ENCODE measurements at places on chromosomes 1 and 21.

GRCh38 chr21:37917612-37918011 lies 1.4 kb upstream of the KCNJ6 start:
- no peak for DNase-seq

- DNase-seq = no peak
Measured at GRCh38 chr1:89724369-89725010, 91.6 kb downstream of the LRRC8C start.

DNA sequence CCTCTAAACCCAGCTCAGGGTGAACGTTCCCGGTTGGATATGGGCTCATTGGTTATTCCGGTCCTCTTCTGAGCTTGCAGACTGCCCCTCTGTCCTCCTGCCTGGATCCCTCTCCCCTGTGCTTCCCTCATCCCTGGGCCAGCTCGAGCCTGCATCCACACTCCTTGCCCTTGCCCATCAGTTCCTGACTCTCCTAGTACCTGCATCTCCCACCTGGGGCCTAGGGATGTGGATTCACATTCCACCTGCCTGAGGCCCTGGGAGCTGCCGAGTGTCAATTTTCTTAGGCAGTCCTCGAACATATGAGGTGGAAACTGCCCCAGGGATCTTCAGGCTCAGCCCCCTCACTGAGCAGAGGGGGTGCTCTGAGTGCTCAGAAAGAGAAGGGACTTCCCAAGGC lies 252.2 kb downstream of the GRIK3 start:
- DNase-seq = no peak

DNA sequence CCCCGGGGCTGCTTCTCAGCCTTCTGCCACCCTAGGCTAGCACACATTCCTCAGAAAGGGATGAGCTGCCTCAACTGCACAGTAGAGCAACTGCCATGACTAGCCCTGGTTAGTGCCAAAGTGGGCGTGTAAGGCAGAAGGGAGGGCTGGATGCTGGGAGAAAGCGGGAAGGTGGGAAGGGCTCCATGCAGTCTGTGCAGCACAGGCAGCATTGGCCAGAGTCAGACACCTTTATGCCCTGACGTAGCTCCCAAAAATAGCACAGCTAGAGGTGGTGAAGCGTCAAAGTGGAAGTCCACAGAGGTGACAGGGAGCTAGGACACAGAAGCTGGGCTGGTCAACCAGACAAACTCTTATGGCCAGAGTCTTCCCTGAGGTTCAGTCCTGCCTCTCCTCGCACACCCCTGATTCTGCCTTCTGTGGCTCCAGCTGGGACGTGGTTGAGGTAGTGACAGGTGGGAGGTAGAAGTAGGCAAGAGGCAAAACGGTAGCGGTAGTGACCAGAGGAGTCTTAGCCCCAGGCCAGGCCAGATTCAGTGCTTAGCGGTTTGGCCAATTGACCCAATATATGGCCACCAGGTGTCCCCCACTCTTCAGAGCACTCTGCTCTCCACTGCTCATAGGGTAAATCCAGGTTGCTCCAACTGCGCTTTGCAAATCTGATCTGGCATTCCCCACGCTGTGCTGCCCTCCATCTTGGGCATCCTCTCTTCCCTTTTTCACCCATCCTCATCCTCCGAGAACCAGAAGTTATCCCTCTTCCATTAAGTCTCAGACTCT lies 45.6 kb downstream of the DDX20 start:
- DNase-seq = no peak

GRCh38 chr21:42147386-42148020 lies 71.4 kb upstream of the ABCG1 start:
- DNase-seq = no peak

DNA sequence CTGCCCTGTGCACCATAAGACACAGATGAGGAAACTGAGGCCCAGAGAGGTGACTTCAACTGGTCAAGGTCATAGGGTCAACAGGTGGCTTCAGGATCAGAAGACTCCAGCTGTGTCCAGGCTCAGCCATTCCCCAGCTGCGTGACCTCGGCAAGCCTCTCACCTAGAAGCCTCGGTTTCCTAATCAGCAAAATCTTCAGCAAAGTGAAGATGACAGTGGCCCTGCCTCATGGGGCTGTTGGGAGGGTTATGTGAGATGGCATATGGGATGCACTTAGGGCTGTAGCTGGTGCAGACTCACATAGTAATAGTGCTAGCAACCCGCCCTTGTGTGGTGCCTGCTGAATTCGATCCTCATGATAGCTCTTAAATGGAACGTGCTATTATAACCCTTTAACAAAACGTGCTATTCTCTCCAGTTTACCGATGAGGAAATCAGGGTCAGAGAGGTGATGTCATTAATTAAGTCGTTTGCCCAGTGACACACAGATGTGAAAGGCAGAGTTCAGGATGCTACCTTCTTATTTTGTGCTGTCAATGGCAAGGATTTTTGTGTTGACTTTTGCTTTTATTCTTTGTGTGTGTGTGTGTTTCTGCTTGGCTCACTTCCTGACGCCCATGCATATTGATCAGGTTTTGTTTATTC lies 472.9 kb downstream of the MATN1 start:
- no peak for DNase-seq

GRCh38 chr21:25931765-25932164 lies 197.0 kb downstream of the GABPA start:
- no peak for DNase-seq

DNA sequence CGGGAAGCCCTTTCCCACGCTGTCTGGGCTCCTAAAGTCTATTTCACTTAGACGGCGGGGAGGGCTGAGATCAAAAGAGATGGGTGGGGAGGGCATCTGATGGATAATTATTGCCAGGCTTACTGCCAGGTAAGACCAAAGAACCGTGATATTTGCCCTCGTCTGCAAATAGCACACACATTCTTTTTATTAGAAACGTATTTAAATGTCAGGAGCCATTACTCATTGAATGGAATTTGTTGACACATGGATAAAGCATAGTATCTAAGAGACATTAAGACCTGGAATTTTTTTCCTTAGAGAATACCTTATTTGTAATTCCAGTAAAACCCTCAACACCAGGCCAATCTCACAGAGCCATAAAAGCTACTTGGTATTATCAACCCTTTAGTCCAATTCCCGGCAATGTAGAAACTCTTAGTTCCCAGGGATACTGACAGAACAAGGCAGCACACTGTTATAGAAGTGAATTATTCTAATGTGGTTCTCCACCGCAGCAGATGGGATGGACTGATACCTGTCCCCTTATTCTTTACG lies 10.6 kb downstream of the URB1 start:
- no peak for DNase-seq

GRCh38 chr21:40839521-40839920 lies 7.4 kb downstream of the DSCAM start:
- no peak for DNase-seq

DNA sequence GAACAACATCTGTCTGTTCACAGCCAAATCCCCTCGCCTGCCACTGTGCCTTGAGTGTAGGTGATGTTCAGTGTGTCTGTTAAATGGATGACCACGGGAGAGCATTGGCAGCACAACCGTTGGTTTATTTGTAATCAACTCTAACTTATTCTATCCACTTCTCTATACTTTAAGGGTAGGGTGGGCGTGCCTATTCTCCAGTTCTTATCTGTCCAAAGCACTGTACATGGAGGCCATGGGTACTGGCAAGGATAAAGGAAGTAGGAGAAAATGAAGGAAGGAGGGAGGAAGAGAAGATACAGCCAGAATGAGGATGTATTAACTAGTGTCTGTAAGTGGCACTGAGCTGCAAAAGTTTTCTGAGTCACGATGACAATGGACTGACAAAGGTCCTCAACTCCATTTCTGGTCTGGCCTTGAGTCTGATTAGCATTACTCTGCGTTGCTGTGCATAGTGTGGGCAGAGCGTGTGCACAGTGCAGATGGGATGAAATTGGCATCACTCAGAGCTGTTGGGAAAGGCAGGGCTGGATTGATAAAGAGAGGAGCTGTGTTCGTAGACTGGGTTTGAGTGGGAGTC lies 7.1 kb downstream of the RHOU start:
- no peak for DNase-seq

DNA sequence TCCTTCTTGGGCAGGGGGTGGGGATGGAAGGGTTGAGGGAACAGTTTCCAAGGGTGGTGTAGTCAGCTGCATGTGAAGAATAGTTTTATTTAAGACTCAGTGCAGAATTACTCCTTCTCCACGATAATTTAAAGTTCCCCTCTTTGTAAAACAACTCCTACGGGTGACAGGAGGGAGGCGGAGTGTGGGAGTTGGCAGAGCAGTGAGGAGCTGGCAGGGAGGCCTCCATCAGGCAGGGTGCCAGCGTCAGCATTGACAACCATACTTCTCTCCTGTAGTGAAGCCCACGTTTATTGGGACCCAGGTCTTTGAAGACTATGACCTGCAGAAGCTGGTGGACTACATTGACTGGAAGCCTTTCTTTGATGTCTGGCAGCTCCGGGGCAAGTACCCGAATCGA lies 93.8 kb downstream of the MTR start:
- DNase-seq = no peak

DNA sequence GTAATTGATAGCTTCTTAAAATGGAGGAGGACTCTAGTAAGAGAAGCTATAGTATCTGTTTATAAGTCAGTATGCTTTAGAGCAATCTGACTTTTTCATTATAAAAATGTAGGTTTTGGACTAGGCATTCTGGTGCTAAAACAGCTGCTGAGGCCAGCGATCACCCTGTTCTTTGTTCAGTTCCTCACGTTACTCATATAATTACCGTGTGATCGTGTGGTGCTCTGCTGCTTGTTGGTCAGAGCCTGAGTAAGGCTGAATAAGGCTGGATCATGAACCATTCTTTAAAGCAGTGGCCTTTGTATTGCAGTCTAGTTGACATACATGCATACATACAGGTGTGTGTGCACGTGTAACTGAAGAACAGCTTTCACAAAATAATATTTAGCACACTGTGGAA lies 25.2 kb downstream of the CDC42 start:
- DNase-seq = no peak

DNA sequence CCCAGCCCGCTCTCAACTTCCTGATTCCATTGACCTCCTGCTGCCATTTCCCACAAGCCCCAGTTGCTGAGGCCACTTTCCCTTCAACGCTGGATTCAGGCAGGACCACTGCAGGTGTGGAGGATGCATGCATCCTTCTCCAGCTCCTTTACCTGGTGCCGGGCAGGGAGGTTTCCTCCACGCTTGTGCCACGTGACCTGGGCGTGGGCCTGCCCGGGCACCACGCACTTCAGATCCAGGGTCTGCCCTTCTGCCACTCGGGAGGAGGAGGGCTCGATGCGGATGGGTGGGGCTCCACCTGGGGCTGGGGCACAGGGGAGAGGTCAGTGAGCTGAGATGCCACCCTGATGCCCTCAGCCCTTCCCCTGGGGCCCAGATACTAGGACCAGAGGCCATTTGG lies 31.9 kb downstream of the LDLRAD2 start:
- no peak for DNase-seq

DNA sequence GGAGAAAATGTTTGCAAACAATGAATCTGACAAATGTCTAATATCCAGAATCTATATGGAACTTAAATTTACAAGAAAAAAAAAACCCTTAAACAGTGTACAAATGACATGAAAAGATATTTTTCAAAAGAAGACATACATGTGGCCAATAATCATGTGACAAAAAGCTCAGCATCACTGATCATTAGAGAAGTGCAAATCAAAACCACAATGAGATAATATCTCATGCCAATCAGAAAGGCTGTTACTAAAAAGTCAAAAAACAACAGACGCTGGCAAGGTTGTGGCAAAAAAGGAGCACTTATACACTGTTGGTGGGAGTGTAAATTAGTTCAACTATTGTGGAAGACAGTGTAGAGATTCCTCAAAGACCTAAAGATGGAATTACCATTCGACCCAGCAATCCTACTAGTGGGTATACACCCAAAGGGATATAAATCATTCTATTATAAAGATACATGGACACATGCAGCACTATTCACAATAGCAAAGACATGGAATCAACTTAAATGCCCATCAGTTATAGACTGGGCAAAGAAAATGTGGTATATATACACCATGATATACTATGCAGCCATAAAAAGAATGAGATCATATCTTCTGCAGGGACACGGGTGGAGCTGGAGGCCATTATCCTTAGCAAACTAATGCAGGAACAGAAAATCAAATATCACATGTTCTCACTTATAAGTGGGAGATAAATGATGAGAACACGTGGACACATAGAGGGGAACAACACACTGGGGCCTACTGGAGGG lies 123.2 kb downstream of the PTPRC start:
- DNase-seq = no peak

DNA sequence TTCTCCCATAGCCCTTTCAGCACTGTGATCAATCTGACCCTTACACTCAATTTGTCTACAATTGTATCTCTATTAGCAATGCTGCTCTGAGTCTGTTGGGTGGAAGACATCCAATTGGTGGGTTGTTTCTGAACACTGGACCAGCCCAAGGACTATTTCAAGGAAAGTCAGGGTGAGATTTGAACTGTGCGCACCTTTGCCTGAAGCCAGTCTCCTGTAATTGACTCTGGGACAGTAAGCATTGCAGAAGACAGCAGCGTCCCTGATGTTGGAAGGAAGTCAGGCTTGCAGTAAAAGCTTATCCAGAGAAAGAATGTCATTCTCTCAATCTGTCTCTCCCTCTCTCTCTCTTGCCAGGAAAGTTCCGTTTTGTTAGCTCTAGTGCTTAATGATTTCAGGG lies 233.9 kb downstream of the KIF26B start:
- no peak for DNase-seq

DNA sequence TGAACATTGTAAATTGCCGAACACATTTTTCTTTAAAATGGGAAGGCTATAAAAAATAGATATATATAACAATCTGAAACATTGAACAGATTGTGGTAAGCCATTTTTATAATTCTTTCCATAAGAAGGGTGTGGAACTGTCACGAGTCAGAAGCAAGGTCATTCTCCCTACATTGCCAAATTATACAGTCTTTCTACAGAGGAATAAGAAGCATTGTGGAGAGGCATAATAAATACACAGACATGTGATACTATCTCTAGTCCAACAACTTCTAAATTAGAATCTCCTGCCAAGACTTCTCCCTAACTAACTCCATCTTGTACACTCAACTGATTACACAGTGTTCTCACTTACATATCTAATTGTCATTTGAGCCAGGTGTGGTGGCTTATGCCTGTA lies 227.9 kb downstream of the CENPF start:
- no peak for DNase-seq

- no peak for DNase-seq
Measured at GRCh38 chr1:151888972-151889570, 20.2 kb downstream of the THEM4 start.

DNA sequence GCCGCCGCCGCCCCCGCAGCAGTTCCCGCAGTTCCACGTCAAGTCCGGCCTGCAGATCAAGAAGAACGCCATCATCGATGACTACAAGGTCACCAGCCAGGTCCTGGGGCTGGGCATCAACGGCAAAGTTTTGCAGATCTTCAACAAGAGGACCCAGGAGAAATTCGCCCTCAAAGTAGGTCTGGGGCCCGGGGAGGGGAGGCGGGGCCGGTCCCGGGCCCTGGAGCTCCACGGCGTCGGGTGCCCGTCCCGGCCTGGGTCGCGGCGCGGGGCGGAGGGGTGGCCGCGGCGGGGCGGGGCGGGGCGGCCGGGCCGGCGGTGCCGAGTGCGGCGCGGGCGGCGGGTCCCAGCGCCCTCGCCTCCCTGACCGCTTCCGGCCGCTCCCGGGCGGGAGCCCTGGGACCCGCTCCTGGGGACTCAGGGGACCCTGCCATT lies 646 bp downstream of the MAPKAPK2 start:
- no peak for DNase-seq

GRCh38 chr21:33171616-33172169 lies 58.0 kb upstream of the IFNAR2 start:
- no peak for DNase-seq

Measured in cortex of kidney (tissue), 1 donor.